ENCODE measurements at places on chromosomes 11 and 22.

- DNase-seq, result peak; percentile 78
Observed at GRCh38 chr11:96272529-96273222, 70.3 kb downstream of the MAML2 start.

GRCh38 chr22:29093501-29094300 lies 20.9 kb downstream of the KREMEN1 start:
- DNase-seq, result no peak

- DNase-seq, result no peak
Observed at GRCh38 chr22:45458532-45458931, 44.2 kb upstream of the FBLN1 start.

DNA sequence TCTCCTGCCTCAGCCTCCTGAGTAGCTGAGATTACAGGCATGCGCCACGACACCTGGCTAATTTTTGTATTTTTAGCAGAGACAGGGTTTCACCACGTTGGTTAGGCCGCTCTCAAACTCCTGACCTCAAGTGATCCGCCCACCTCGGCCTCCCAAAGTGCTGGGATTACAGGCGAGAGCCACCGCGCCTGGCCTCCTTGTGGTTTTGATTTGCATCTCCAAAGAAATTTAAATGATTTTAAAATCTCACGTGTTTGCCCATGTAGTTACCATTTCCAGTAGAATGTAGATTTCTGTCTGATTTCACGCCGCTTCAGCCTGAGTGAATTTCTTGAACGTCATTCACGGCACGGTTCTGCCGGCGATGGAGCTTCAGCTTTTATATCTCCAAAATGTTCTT lies 55.8 kb downstream of the IGF2 start:
- DNase-seq, result no peak

- no peak for DNase-seq
Observed at GRCh38 chr11:134034496-134035381, 34.1 kb upstream of the JAM3 start.

GRCh38 chr11:67253872-67254624 lies 12.2 kb upstream of the GRK2 start:
- no peak for DNase-seq

GRCh38 chr11:8701891-8702597 lies 19.5 kb downstream of the RPL27A start:
- no peak for DNase-seq

GRCh38 chr11:26333906-26334305 lies 2.0 kb downstream of the ANO3 start:
- DNase-seq, result no peak

DNA sequence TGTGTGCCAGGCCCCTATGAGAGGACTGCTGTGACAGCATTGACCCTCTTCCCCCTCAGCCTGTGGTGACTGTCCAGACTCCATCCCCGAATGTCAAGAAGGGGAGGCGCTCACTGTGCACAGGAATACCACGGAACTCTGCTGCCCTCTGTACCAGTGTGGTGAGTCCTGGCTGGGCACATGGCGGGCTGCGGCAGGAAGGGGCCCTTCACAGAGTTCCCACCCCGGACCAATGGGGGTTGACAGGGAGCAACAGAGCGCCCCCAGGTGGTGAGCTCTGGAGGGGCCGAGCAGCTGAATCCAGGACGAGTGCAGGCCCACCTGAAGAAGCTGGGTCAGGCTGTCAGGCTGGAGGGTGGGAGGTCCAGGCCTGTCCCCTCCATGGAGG lies 83.8 kb upstream of the MYOD1 start:
- DNase-seq, result no peak

DNA sequence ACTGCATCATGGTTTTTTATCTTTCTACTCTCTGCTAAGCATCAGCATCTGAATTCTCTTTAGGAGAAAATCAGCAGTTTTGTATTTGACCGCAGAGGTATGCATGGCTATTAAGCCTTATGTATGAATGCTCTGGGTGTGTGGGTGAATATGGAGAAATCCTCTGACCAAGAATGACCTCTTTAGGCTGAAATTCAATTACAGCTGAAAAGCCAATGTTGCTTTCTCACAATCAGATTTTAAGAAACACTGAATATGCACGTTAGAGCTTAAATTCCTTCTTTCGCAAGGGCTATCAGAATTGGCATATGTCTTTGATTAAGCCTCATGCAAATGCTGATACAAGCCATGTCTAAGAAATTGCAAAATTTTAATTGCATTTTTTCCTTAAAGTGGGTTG lies 43.2 kb downstream of the ARHGAP42 start:
- no peak for DNase-seq

- no peak for DNase-seq
Observed at GRCh38 chr11:57297221-57297620, 27.5 kb downstream of the TNKS1BP1 start.

GRCh38 chr11:122033631-122034030 lies 82.4 kb downstream of the BLID start:
- DNase-seq, result no peak

DNA sequence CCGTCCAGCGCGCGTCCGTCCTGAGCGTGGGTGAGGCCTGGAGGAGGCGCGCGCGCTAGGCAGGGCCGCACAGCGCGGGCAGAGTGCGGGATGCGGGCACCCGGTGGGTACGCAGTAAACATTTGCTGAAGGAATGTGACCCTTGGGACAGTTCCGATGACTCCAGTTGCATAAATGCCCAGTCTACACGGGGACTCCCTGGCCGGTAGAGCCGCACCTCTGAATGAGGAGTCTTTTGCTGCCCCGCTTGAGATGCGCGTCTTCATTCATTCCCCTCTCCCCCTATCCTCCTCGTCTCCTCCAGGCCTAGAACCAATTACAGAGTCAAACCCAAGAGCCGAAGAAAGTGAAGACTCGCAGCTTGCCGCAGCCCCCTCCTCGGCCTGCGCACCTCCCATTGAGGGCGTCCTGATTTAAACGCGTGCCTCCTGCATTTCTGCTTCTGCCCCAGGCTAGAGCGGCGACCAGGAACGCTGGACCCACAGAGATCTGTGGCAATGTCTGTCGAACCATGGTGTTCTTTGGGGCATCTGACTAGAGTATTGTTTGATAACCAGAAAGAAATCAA lies 729 bp upstream of the CHKB start:
- DNase-seq, result no peak
